ENCODE measurements at places on chromosomes 6 and 20.
A peak's percentile ranks its signal among the peaks of the same experiment; 100 is the strongest.

- no peaks in the 10 kb centered on the region for H3K27me3 ChIP-seq
- H3K27ac ChIP-seq: no peak overlapping the region
- no peaks in the 10 kb centered on the region for H3K4me1 ChIP-seq
- no peaks in the 10 kb centered on the region for H3K36me3 ChIP-seq
Observed at GRCh38 chr20:52619671-52620070, 352.5 kb upstream of the TSHZ2 start.

GRCh38 chr20:35226884-35227681, 593 bp downstream of the MMP24 start:
- H3K27ac ChIP-seq: no peak overlapping the region
- peaks cover 23% of the 10 kb centered on the region for H3K27me3 ChIP-seq
- peaks cover 7% of the 10 kb centered on the region for H3K4me1 ChIP-seq
- peak; percentile 47 for DNase-seq

DNA sequence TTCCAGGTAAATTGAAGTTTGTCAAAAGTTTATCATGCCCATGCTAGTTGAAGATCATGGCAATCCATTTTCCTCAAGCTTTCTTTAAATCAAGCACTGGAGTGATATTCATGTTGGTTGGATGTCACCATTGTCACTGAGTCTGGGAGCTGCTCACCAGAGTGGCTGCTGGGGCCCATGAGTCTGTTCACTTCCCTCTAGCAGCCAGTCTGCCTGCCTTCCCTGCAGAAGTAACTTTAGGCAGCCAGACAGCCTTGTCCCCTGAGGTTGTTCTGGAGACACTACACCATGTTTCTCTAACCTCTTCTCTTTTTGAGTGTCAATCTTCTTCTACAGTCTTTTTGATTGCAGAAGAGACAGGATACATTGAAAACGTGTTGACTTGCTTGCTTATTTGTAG, 5.5 kb downstream of the SIRT5 start:
- peaks cover 18% of the 10 kb centered on the region for H3K36me3 ChIP-seq
- H3K4me1 ChIP-seq: peaks cover 34% of the 10 kb centered on the region
- no peak for DNase-seq
- no peak overlapping the region for H3K27ac ChIP-seq
- no peak overlapping the region for H3K4me3 ChIP-seq

- peaks cover 18% of the 10 kb centered on the region for H3K27me3 ChIP-seq
- H3K4me1 ChIP-seq: no peaks in the 10 kb centered on the region
- no peak for DNase-seq
- no peak overlapping the region for H3K27ac ChIP-seq
Observed at GRCh38 chr20:49380337-49380780, 102.1 kb downstream of the KCNB1 start.

DNA sequence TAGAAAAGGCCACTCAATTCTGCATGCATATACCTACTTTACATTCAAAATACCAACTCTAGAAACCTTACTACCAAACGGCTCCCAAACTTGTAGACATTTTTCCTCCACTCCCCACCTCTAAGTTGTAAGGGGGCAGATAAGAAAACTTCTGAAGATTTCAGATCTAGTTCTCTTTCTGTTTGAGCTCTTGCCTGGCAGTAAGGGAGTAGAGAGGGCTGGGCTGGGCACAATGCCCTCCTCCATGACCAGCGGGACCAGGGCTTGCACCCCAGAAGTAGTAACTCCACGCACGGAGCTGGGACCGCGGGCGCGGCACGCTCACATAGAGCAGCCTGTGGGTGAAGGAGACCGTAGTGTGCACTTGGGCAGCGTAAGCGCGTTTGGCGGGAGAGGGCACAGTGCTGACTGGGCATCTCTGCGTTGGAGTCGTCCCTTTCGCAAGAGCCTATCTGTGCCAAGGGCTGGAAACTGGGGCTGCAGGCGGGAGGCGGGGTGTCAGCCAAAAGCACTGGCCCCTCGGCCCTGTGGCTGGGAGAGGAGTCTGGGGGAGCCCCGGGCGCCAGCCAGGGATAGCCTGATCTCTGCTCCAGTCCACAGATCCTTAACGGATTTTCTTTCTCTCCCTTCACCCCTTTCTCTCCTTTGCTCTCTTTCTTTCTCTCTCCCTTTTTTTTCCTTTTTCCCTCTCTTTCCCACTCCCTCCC, 32.4 kb downstream of the PHACTR1 start:
- no peak overlapping the region for H3K27ac ChIP-seq
- DNase-seq: no peak
- no peak overlapping the region for H3K4me3 ChIP-seq
- H3K4me1 ChIP-seq: peaks cover 3% of the 10 kb centered on the region

DNA sequence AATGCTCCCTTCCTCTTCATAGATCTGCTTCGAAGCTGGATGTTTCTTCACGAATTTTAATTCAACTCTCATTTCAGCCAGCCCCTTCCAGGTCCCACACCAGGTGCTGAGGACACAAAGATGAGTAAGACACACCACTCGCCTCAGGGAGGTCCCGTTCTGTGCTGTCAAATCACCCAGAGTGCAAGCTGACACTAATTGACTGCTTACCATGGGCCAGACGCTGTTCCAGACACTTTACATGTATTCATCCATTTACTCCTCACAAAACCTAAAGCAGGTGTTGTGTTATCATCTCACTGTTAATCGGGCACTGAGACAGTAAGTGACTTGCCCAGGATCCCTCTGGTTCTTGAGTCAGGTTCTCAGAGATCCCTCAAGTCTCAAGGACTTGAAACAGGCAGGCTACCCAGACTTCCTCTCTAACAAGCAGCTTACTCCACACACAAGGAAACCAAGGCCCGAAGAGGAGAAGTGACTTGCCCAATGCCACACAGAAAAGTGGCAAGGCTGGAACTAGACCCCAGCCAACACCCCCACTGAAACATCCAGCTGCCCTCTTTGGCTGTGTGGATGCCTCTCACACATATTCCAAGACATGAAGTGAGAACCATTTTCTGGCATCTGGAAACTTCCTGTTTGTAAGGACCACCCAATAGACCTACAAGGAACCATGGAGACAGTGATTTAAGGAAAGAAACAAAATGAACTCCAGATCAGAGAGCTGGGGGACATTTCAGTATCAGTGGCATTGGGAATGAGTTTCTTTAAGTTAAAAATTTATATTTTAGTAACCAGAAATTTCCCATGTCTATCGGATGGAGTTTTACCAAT, 174.5 kb downstream of the CDC5L start:
- peaks cover 2% of the 10 kb centered on the region for H3K4me1 ChIP-seq
- H3K27ac ChIP-seq: no peak overlapping the region
- H3K36me3 ChIP-seq: no peaks in the 10 kb centered on the region

- no peak overlapping the region for H3K27ac ChIP-seq
- DNase-seq: peak; percentile 36
- H3K4me3 ChIP-seq: no peak overlapping the region
Observed at GRCh38 chr6:109526905-109527628, 44.0 kb upstream of the ZBTB24 start.

GRCh38 chr20:400454-401275, 7.4 kb upstream of the RBCK1 start:
- H3K27ac ChIP-seq: no peak overlapping the region
- no peak overlapping the region for H3K4me3 ChIP-seq

GRCh38 chr6:125732398-125732797, 17.0 kb upstream of the HEY2 start:
- no peaks in the 10 kb centered on the region for H3K36me3 ChIP-seq
- H3K4me1 ChIP-seq: no peaks in the 10 kb centered on the region
- DNase-seq: no peak

- H3K4me1 ChIP-seq: no peaks in the 10 kb centered on the region
- DNase-seq: no peak
- no peak overlapping the region for H3K27ac ChIP-seq
- H3K27me3 ChIP-seq: peaks cover 4% of the 10 kb centered on the region
Observed at GRCh38 chr6:159577564-159577963, 115.5 kb downstream of the SOD2 start.

DNA sequence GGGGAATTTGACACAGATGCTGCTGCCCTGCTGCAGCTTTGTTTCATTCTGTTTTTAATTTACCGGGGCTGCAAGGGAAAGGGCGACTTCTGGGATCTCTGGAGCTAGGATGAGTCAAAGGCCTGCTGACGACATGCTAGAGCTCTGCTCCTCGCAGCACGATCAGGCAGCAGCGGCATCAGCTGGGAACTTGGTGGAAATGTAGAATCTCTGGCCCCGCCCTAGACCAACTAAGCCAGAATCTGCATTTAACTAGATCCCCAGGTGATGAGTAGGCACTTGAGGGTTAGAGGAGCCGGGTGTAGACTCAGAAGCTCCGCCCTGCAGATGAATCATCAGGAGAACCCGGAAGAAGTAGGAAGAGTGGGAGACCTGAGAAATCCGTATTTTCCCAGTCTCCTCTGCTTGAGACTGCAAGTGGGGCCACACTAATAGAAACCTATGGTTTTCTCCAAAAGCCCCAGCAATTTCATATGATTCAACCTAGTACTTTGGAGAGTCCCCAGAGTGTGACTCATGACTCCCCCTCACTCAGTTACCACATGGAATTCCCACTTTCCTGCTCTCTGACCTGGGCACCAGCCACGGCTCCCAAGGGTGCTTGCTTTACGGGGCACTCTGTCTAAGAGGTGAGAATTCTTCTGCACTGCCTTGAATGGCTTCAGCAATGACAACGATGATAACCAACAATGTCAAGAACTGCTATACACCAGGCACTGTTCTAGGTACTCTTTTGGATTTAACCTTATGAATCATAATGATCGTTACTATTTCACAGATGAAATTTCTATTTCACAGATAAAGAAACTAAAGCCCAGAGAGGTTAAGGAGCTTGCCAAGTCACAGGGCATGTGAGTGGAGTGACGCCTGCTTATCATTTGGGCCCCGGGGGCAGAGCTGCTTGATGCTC, 18.1 kb downstream of the TUBB2B start:
- no peak overlapping the region for H3K4me3 ChIP-seq
- no peak for DNase-seq
- no peaks in the 10 kb centered on the region for H3K36me3 ChIP-seq
- no peaks in the 10 kb centered on the region for H3K4me1 ChIP-seq
- H3K27me3 ChIP-seq: peaks cover 24% of the 10 kb centered on the region

GRCh38 chr20:815914-816606, 17.5 kb upstream of the FAM110A start:
- no peak overlapping the region for H3K27ac ChIP-seq
- DNase-seq: peak; percentile 65
- H3K27me3 ChIP-seq: peaks cover 11% of the 10 kb centered on the region
- no peak overlapping the region for H3K4me3 ChIP-seq
- H3K4me1 ChIP-seq: peaks cover 11% of the 10 kb centered on the region

GRCh38 chr20:11366660-11367059, 551.0 kb upstream of the BTBD3 start:
- H3K4me1 ChIP-seq: no peaks in the 10 kb centered on the region
- no peak overlapping the region for H3K4me3 ChIP-seq
- no peak for DNase-seq
- no peaks in the 10 kb centered on the region for H3K36me3 ChIP-seq
- no peaks in the 10 kb centered on the region for H3K27me3 ChIP-seq

- no peak for DNase-seq
- no peak overlapping the region for H3K4me3 ChIP-seq
- no peaks in the 10 kb centered on the region for H3K36me3 ChIP-seq
- peaks cover 2% of the 10 kb centered on the region for H3K27me3 ChIP-seq
- H3K27ac ChIP-seq: no peak overlapping the region
Observed at GRCh38 chr6:3527651-3527977, 70.8 kb upstream of the SLC22A23 start.

GRCh38 chr20:38987777-38988176, 25.6 kb downstream of the DHX35 start:
- H3K27ac ChIP-seq: no peak overlapping the region
- no peak overlapping the region for H3K4me3 ChIP-seq
- H3K4me1 ChIP-seq: no peaks in the 10 kb centered on the region

- no peak overlapping the region for H3K4me3 ChIP-seq
- H3K36me3 ChIP-seq: no peaks in the 10 kb centered on the region
- no peaks in the 10 kb centered on the region for H3K4me1 ChIP-seq
Observed at GRCh38 chr20:63505281-63505680, 6.4 kb upstream of the EEF1A2 start.

GRCh38 chr6:27242589-27243265, 4.8 kb upstream of the PRSS16 start:
- no peak for DNase-seq
- no peak overlapping the region for H3K4me3 ChIP-seq
- H3K36me3 ChIP-seq: no peaks in the 10 kb centered on the region
- no peak overlapping the region for H3K27ac ChIP-seq
- peaks cover 8% of the 10 kb centered on the region for H3K4me1 ChIP-seq

GRCh38 chr6:21836277-21836676, 242.7 kb downstream of the SOX4 start:
- H3K4me1 ChIP-seq: no peaks in the 10 kb centered on the region
- no peaks in the 10 kb centered on the region for H3K36me3 ChIP-seq
- no peak overlapping the region for H3K4me3 ChIP-seq
- H3K27ac ChIP-seq: no peak overlapping the region
- no peak for DNase-seq

All from immature natural killer cell (primary cell).